ENCODE measurements at places on chromosomes 1 and 21.

DNA sequence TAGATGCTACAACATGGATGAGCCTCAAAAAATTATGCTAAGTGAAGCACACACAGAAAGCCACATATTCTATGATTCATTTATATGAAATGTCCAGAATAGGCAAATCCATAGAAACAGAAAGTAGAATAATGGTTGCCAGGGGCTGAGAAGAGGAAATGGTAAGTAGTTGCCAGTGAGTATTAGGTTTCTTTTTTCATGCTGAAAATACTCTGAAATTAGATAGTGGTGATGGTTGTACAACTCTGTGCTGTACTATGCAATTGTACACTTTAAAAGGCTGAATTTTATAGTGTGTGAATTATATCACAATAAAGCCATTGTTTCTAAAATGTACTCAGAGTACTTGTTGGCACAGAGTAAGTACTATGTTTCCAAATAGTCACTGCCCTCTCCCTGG lies 15.5 kb upstream of the GFI1 start:
- DNase-seq, result no peak

DNA sequence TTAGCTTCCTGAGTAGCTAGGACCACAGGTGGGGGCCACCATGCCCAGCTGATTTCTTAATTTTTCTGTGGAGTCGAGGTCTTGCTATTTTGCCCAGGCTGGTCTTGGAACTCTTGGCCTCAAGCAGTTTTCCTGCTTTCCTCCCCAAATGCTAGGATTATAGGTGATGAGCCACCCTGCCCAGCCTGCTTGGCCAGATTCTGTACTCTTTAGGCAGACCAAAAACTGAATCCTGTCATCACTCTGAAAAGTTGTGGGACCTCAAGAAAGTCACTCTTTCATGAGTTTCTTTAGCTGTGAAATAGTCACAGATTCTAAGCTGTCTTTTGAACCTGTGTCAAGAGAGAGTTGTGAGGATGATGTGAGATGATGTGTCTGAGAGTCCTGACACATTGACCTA lies 105.4 kb downstream of the CAMTA1 start:
- DNase-seq, result no peak

GRCh38 chr1:174005032-174005431 lies 17.1 kb downstream of the RC3H1 start:
- no peak for DNase-seq

- DNase-seq, result peak; percentile 37
These were observed 3.1 kb downstream of the PTAFR start for GRCh38 chr1:28173151-28173979.

DNA sequence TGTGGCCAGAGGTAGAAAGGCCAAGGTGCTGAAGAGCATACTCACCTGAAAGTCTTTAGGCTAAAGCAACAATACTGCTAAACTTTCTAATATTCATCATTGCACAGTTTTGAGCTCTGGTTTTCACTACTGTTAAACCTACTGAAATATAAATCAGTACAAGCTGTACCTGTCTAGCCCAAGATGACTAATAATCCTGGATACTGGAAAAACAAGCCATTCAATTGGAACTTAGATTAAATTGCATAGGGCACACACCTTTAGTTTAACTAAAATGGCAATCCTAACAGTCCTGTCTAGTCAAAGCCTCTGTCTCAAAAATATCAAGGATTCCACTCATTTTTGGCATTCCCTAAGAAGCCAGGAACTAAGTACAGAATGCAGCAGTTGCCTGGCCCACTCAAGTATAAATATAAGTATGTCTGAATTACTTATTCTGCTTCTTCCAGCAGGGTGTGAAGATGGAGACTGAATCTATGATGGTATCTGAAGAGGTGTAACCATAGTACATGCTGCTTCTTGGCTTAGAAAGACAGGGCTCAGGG lies 3.1 kb downstream of the CHML start:
- no peak for DNase-seq

DNA sequence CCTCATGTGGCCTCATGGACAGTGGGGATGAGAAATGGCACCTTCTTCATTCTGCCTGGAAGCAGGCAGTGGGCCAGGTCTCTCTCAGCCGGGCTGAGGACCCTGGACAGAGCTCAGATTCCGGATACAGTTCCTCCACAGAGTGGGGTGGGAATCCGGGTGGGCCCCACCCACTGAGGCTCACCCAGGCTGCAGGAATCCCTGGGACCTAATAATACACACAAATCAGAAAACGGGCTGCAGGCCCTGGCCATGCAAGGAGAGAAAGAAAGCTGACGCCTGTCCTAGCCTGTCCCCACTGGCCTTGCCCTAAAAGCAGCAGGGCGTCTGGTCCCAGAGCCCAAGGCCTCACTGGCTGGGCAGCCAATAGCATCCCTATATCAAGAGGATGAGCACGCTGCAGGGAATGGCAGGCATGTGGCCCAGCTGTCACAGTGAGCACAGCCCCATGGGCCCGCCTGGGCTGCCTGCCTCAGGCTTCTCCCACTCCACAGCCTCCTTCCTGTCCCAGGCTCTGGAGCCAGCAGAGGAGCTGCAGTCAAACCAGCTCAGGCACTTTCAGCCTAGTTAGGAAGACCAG lies 25.3 kb downstream of the ACTA1 start:
- DNase-seq, result no peak

- DNase-seq, result no peak
These were observed 2.7 kb upstream of the ZBTB21 start for GRCh38 chr21:42012763-42013329.

DNA sequence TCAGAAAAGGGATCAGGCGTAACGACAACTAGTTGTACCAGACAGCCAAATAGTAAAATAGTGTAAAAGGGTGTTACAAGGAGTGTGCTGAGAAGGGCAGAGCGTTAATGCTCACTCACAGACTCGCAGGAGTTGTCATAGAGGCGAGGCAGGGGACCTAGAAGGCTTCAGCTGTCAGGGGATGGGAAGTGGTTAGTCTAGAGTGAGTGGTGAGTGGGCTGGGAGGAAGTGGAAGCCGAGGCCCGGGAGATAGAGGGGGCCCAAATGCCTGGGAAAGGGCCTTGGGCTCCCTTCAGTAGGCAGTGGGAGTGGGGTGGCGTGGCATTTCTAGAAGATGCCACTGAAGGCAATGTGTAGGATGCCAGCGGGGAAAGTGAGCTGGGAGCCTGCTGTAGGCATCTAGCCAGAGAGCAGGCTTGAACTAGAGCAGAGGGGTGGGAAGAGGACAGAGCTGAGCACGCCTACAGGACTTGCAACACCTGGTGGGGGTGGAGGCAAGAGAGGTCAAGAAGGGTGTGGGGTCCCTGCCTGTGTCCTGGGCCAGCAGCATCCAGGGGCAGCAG lies 10.3 kb downstream of the SLC6A17 start:
- no peak for DNase-seq

DNA sequence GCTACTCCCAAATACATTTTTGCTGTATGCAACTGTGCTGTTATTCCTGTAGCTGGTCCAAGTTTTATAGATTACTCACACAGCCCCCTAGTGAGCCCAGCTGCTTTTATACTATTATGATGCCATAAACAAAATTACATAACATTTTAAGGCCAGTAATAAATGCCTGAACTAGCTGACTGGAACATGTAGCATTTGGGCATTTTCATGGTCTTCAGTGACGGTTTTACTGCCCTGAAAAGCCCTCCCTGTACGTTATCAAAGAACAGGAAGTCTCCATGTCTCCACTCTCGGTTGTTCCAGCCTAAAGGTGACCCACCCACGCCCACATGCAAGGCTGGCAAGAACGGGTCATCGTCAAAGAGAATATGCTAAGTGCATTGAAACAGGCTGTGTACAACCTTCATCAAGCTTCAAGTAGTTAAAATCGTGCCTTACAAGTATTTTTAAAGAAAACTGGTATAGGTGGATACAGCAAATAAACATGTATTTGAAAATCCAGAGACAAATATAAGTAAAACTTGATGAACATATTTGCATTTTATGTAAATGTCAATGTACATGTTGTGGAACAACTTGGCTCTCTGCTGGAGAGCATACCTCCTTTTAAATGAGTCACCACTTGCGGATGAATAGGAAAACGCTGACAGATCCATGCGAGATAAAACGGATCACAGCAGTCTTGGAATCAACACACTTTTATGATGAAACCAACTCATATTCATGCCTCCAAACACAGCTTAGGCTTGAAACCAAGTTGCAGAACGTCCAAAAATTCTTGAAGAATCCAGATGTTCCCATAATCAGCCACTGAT lies 520.5 kb downstream of the SMYD3 start:
- no peak for DNase-seq

DNA sequence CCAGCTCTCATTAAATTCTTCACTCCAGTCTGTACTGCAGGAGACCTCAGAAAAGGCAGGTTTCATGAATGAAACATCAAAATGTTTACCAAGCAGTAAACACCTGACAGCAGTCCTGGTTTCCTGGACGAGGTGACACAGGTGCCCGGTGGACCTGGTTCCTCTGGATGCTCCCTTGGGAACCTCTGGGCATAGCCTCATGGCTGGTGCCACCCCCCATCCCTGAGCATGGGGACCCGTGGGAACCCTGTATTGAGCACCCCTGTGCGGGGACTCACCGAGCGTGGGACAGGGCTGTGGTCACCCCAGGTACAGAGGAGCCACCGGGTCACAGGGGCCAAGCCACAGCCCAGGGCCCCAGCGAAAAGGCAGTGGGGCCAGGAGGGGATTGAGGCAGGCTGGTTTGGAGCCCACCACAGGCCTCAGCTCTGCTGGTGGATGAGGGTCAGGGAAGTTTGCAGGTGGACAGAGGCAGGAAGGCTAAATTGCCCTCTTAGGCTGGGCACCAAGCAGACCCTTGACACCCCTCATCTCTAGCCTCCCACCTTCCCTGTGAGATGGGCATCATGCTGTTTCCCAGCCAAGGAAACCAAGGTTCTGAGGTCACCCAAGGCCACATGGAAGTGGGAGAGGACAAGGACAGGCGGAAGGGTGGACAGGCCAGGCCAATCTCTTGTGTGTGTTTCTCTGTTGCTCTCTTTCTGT lies 158.4 kb downstream of the PTPRU start:
- DNase-seq, result no peak

GRCh38 chr1:174912264-174912663 lies 87.5 kb upstream of the CACYBP start:
- DNase-seq, result no peak

DNA sequence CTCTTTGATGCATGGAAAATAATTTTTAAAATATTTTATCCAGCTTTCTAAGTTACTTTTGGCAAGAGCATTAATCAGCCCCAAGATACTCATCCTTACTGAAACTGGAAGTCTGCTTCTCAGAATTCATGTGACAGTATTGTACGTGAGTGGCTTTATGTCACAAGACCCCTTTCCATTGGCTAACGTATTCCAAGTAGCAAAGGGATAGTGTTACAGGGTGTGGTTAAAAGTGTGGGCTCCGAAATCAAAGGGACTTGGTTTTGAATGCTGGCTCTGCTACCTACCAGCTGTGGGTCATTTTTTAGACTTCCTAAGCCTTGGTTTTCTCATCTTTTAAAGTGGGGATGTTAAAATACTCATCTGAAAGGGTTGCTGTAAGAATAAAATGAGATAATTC lies 91.7 kb downstream of the RHOU start:
- DNase-seq, result no peak

DNA sequence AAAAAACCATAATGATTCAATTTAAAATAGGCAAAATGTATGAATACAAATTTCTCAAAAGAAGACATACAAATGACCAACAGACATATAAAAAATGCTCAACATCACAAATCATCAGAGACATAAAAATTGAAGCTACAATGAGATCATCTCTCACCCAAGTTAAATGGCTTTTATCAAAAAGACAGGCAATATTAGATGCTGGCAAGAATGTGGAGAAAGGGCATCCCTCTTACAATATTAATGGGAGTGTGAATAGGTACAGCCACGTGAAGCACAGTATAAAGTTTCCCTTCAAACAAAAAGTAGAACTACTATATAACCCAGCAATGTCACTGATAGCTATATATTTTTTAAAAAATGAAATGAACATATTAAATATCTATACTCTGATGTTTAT lies 1481.7 kb downstream of the AMY1C start:
- DNase-seq, result no peak

- no peak for DNase-seq
These were observed 308.1 kb downstream of the ADGRL2 start for GRCh38 chr1:82108843-82109242.

DNA sequence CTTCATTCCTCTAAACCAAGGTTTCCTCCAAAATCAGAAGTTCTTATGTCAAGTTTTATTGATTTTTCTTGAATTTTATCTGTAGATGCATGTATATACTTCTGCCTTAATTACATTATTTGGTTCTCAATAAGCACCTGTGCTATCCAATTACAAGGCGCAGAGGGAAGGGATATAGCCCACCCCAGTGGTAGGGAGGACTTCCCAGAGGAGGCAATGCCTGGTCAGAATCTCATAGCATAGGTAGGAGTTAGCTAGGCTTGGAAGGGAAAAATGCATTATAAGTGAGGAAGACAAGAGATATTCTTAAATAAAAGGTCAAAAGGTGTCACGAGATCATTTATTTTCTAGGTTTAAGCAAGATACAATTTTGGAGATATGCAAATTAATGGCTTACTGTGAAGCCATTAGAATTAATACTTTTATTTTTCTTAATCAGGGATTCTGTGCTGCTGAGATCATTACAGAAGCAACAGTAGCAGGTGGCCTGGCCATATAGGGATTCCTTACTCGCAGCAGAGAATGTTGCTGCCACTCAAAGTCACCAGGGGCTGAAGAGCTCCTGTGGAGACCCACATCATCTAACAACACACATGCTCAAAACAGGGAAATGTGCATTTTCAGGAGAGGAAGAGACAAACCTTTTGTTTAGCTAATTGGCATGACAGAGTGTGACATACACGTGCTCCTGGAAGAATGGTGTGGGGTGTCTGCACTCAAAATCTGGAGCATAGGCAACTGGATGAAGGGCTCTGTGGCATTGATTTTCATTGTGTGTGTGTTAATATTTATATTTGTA lies 178.3 kb downstream of the ATG4C start:
- DNase-seq, result no peak

DNA sequence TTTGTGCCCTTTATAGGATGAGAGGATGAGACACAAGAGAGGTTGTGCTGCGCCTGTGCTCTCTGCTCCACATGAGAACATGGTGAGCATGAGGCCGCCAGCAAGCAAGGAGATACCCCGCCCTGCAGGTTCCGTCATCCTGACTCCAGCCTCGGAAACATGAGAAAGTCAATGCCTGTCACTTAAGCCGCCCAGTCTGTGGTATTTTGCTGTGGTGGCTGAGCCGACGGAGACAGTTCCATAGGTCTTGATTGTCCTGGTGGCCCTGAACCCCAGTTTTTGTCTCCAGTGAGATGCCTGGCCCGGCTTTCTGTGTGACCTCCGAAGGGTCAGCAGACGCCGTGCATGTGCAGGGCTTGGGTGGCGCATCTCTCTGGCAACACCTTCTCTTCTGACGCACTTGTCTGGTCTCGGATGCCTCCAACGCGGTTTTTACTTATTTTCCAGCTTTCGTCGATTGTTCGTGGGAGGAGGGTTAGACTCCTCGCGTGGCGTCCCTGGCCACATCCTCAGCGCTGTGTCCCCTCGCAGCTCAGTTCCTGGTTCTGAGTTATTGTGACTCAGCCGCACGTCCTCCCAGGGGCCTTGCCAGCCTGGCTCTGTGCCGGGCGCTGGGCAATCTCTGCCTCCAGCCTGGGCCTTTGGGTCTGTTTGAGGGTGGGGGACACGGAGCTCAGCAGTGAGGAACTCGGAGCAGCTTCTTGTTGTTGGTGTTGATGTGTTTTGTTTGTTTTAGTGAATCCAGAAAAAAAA lies 70.0 kb downstream of the FAAP20 start:
- DNase-seq, result no peak

- DNase-seq, result no peak
These were observed 152.8 kb upstream of the DPT start for GRCh38 chr1:168881656-168882260.

- no peak for DNase-seq
These were observed 6.0 kb upstream of the TGFBR3 start for GRCh38 chr1:91891969-91892368.

All from mucosa of gallbladder (tissue), 1 donor.